ENCODE measurements at places on chromosomes 4 and X.

GRCh38 chr4:141011901-141012315 is 121.4 kb downstream of the RNF150 start:
- DNase-seq, result no peak

DNA sequence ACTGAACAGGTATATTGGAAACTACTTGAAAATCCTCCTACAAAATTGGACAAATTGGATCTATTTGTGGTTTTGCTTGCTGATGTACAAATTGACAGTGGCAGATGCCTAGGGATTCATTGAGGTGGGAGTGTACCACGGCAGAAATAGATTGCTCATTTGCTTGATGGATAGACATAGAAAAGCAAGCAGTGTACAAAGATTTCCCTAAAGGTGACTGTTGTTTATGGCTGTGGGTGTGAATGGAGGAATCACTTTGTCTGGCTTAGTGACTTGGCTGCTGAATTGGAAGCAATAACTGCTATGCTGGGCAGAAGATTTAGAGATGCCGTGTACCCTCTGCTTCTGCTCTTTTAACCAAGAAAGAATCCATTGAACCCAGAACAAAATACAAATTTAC is 191.0 kb upstream of the GRID2 start:
- no peak for DNase-seq

- DNase-seq, result no peak
These were observed 31.0 kb upstream of the BEX4 start for GRCh38 chrX:103183912-103184311.

DNA sequence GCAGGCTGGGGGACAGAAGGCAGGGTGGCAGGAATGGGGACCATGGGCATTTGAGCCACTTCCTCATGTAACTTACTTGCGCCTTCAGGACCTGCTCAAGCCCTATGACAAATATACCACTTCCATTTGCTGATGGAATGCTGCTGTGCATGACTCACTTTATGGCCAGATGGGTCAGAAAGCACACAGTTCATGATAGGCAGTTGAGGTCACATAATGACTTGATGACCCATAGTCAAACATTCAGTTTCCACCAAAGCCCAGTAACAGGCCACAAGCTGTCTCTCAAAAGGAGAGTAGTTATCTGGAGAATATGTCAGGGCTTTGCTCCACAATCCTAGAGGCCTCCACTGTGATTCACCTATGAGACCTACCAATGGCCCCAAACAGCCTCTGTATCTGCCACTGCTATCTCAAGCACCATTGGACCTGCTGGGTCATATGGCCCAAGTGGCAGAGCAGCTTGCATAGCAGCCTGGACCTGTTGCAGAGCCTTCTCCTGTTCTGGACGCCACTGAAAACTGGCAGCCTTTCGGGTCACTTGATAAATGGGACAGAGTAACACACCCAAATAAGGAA is 5.3 kb upstream of the PAPSS1 start:
- no peak for DNase-seq

GRCh38 chrX:148600131-148600530 is 99.7 kb downstream of the AFF2 start:
- DNase-seq, result no peak

DNA sequence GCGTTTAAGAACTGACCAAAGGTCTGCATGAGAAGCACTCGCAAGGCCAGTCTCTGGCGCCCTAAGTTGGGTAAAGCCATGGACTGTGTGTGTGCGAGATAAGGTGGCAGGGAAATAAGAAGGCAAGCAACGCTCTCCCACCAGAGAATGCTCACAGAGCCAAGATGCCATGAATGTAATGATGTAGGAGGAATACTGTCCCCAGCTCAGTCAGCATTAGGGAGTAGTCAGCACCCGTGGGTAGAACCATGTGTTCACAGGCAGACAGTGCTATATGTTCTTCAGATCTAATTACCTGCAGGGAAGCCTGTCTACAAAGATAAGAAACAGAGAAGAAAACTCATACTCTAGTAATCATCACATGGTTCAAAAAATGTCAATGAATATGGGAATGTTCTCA is 68.8 kb downstream of the SEC24D start:
- no peak for DNase-seq

- DNase-seq, result no peak
These were observed 15.3 kb downstream of the ABCD1 start for GRCh38 chrX:153739754-153740486.

GRCh38 chr4:140151699-140152012 is 2.3 kb downstream of the MAML3 start:
- peak; percentile 66 for DNase-seq

- DNase-seq, result peak; percentile 17
These were observed 37.0 kb upstream of the ZBTB33 start for GRCh38 chrX:120213438-120214265.

DNA sequence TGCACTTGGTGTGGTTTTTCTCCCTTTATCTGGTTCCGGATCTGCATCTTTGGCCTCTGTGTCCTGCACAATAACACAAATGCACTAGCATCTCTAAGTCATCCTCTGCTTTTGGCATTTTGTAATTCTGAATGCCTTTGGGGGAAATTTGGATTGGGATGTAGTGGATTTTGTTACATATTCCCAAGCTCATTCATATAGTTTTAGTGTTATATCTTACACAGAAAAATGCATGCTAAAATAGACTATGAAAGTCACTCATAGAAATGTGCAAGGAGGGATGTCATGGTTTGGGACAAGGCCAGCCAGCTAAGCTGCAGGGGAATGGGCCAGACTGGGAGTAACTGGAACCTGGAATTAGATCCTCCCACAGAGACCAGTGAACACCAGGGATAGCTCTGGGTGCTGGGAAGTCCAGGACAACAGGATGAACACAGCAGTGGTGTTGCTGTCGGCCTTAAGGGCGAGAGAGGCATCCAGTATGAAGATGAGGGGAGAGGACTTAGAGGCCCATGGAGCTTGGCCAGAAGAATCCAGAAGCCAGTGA is 20.1 kb downstream of the ENPP6 start:
- no peak for DNase-seq

DNA sequence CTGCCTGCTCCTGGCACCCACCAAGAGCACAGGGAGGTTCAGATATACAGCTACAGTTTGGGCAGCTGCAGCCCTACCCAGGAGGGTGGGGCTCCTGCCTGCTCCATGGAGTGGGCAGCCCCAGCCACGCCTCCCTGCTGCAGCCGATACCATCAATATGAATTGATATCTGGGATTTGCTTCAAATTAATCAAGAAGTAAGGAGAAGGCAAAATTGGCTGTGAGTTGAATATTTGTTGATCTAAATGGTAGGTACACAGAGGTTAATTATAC is 31.2 kb upstream of the ZNF280C start:
- DNase-seq, result no peak

DNA sequence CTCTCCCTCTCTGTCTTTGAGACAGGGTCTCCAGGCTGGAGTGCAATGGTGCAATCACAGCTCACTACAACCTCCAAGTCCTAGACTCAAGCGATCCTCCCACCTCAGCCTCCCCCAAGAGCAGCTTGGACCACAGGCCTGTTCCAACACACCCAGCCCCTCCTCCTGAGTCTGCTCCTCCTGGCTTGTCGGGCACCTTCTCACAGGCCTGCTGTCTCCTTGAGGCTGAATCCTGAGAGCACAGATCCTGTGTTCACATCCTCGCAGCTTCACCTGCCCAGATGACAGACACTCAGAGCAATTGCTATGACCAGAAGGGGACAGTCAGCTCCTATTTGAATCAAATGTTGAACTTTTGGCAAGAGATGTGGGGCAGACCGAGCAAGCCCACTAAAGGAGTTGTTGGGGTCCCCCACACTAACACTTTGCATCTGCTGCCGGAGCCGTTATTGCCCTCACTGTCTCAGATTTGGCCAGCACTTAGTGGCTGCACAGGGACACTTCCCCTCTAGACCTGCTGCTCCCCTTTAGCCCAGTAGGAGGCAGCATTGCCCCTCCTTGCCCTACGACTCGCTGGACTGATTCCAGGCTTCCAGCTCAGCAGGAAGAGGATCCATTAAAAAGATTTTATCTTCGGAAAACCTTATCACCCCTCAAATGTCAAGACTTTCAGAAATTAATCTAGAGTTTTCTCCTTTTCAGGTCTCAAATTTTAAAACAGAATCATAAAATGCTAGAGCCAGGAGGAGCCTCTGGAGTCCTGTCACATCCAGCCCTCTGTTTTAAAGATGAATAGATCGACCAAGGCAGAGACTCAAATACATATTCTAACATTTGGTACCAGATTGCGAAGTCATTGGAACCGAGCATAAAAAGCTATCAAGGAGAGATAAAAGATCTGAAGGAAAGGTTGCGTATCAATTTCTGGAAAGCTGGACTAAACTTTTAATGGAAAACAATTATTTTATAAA is 113.7 kb downstream of the USP46 start:
- DNase-seq, result peak; percentile 46

DNA sequence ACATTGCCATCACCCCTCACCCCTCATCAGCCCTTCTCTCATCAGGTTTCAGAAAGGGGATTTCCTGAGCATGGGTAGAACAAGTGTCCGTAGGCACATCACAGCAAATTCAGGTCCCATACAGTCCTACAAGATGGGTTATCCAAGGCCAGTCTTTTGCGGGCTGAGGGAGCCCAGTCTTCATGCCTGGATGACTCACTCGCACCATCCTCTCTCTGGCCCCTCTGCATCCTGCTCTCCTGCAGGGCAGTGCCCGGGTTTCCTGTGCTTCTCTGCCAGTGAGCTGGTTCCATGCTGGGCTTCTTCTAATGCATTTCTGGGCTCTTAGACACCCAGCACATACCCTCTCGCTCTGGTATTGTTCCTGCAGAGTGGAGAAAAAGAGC is 7.3 kb upstream of the INTS6L start:
- DNase-seq, result no peak

- no peak for DNase-seq
These were observed 113.6 kb upstream of the CBLL2 start for GRCh38 chrX:22159071-22159470.

DNA sequence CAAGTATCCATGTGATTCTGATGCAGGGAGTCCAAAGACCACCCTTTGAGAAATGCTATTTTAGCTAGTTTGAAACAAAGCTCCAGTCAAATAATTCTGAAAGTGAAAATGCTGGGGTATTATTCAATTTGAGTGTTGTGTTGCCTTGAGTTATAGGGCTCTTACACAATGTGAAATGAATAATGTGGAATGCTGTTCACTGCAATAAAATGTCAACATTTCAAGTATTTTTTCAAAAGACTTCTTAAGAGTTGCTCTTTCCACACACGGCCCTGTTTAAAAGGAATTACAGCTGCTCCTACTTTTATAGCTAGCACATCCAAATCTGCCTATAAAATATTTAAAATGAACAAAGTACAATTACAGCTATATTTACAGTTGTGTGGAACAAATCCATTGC is 27.5 kb upstream of the PLS3 start:
- DNase-seq, result no peak

DNA sequence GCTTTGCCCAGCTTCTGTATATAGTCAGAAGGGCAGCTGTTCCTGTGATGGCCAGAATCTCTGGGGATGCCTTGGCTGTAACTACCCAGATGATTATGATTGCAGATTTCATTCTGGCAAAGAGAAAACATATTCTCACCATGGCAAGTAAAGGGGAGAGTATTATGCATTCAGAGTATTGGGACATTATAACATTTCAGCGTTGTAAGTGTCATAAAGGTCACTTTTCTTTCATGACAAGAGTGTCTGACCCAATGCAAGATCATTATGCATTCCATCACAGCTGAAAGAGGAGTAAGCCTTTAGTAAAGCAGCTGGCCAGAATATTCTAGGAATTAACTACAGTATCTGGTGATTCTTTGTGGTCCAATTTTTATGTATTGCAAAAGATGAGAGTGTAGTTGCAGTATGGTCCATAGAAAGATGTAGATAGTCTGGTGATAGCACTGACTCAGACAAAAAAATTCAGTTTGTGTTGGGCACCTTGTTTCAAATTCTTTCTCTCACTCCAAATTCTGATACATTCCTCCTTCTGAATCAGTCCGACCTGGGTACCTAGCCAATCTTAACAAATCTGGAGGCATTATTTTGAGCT is 2366.3 kb downstream of the PCDH7 start:
- no peak for DNase-seq

DNA sequence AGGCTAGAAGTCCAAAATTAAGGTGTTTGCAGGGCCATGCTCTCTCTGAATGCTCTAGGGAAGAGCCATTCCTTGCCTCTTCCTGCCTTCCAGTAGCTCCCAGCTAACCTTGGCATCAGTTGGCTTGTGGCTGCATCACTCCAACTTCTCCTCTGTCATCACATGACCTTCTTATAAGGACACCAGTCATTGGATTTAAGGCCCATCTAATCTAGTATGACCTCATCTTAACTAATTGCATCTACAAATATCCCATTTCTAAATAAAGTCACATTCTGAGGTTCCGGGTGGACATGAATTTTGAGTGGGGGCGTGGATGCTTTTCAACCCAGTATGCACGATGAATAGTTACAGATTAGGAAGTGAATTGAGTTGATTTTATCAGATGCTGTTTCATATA is 89.7 kb downstream of the DOCK11 start:
- DNase-seq, result no peak

DNA sequence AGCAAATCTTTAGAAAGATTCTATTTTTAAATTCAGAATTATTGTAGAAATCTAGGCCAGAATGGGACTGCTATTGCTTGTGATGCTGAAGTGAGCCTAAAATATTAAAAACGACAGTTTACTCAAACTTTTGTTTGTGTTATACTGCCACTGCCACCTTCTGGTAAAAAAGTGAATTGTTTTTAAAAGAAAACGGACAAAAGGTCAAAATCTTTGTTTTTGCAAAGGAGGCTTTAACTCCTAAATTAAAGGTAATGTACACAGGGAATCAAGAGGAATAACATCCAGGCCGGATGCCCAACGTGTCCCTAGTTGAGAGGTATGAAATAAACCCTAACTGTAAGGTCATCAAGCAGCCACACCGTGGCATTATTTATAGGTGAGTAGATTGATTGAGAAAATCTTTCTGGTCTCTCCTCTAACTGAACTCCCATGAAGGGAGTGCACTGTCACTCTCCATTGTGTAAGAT is 338.3 kb upstream of the GALNT7 start:
- peak; percentile 3 for DNase-seq

DNA sequence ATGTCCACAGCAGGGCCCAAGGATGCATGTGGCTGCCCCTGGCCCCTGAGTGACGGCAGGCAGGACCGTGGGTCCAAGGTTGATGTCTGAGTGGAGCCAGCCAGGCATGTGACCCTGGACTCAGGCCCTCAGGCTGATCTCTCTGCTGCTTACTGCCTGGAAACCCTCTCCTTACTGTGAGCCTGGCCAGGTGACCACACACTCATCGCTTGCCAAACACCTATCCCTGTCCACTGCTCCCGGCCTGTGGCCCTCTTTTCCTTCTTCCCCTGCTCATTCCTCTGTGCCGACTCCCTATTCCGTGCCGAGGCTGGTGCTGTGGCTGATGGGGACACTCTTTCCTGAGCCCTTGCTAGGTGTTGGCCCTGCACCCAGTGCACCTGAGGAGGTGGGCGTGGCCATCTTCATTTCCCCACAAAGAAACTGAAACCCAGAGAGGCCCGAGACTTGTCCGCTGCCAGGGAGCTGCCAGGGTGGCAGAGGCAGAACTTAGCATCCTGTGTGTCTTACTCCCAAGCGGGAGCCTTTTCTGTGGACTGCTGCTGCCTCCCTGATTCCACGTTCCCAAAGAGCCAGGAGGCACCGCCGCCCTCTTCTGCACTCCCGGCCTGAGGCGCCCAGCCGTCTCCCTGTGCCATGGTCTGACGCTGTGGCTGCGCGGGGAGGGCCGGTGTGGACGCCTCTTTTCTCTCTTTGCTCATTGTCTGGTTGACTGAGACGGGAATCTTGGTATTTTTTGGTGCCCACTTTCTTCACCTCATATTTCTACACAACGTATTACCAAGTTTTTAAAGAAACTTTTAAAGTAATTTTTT is 11.2 kb upstream of the RNF4 start:
- no peak for DNase-seq

- no peak for DNase-seq
These were observed 276.6 kb upstream of the FAT1 start for GRCh38 chr4:187000281-187000680.

GRCh38 chrX:73842541-73843234 is 279.7 kb downstream of the CHIC1 start:
- DNase-seq, result no peak
